T-cell (primary cell): ENCODE measurements at places on chromosomes 6 and 20. TPM values are rescaled to one million over a fixed set of nuclear protein-coding genes. Genes with fewer than 3 reads are reported as not detected.
A peak's percentile ranks its signal among the peaks of the same experiment; 100 is the strongest.

The SIRPB2 gene
- not detected for total RNA-seq

The CST9L gene
- total RNA-seq = not detected

The SUMO4 gene
- 9.9 TPM for total RNA-seq

The RAB23 gene
- total RNA-seq = 1.3 TPM

The FAM83B gene
- not detected for total RNA-seq

The LTA gene
- 19.1 TPM for total RNA-seq

The TGM3 gene
- total RNA-seq = not detected

The TXLNB gene
- 0.73 TPM for total RNA-seq

The HLA-DRB5 gene
- 9.2 TPM for total RNA-seq

The ENTPD6 gene
- total RNA-seq = 102 TPM

GRCh38 chr6:40011844-40012243, 77.6 kb upstream of the MOCS1 start:
- H3K36me3 ChIP-seq = no peaks in the 10 kb centered on the region
- no peak overlapping the region for H3K27ac ChIP-seq
- H3K27me3 ChIP-seq = no peaks in the 10 kb centered on the region
- H3K4me1 ChIP-seq = no peaks in the 10 kb centered on the region
- H3K4me3 ChIP-seq = no peak overlapping the region

- DNase-seq = no peak
- H3K36me3 ChIP-seq = no peaks in the 10 kb centered on the region
- no peak overlapping the region for H3K27ac ChIP-seq
- H3K27me3 ChIP-seq = no peaks in the 10 kb centered on the region
- no peaks in the 10 kb centered on the region for H3K4me1 ChIP-seq
Measured at GRCh38 chr6:84249724-84250123, 22.3 kb upstream of the CEP162 start.

DNA sequence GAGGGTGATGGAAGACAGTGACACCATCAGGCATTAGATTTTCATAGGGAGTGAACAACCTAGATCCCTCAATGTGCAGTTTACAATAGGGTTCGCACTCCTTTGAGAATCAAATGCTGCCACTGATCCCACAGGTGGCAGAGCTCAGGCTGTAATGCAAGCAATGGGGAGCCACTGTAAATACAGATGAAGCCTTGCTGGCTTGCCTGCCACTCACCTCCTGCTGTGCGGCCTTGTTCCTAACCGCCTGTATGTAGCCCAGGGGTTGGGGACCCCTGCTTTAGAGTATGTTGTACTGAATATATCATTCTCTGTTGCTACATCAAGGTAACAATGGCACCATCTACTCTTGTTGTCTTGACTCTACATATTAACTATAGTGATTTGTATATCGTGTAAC, 37.1 kb downstream of the TPD52L1 start:
- no peaks in the 10 kb centered on the region for H3K36me3 ChIP-seq
- no peaks in the 10 kb centered on the region for H3K4me1 ChIP-seq
- H3K27ac ChIP-seq = no peak overlapping the region

- H3K27me3 ChIP-seq = peaks cover 13% of the 10 kb centered on the region
- no peaks in the 10 kb centered on the region for H3K36me3 ChIP-seq
- H3K27ac ChIP-seq = no peak overlapping the region
- H3K4me1 ChIP-seq = no peaks in the 10 kb centered on the region
- no peak for DNase-seq
Measured at GRCh38 chr20:33145521-33145920, 22.4 kb upstream of the BPIFA2 start.

- H3K4me1 ChIP-seq = peaks cover 22% of the 10 kb centered on the region
- H3K4me3 ChIP-seq = peak overlapping the region; percentile 82
- no peaks in the 10 kb centered on the region for H3K36me3 ChIP-seq
- DNase-seq = peak; percentile 57
- peak overlapping the region; percentile 57 for H3K27ac ChIP-seq
Measured at GRCh38 chr6:107957308-107957908, 600 bp downstream of the SEC63 start.

GRCh38 chr6:24740861-24741260, 21.9 kb upstream of the C6orf62 start:
- no peak for DNase-seq
- no peaks in the 10 kb centered on the region for H3K36me3 ChIP-seq
- no peaks in the 10 kb centered on the region for H3K27me3 ChIP-seq
- no peak overlapping the region for H3K4me3 ChIP-seq
- no peaks in the 10 kb centered on the region for H3K4me1 ChIP-seq
- H3K27ac ChIP-seq = no peak overlapping the region

DNA sequence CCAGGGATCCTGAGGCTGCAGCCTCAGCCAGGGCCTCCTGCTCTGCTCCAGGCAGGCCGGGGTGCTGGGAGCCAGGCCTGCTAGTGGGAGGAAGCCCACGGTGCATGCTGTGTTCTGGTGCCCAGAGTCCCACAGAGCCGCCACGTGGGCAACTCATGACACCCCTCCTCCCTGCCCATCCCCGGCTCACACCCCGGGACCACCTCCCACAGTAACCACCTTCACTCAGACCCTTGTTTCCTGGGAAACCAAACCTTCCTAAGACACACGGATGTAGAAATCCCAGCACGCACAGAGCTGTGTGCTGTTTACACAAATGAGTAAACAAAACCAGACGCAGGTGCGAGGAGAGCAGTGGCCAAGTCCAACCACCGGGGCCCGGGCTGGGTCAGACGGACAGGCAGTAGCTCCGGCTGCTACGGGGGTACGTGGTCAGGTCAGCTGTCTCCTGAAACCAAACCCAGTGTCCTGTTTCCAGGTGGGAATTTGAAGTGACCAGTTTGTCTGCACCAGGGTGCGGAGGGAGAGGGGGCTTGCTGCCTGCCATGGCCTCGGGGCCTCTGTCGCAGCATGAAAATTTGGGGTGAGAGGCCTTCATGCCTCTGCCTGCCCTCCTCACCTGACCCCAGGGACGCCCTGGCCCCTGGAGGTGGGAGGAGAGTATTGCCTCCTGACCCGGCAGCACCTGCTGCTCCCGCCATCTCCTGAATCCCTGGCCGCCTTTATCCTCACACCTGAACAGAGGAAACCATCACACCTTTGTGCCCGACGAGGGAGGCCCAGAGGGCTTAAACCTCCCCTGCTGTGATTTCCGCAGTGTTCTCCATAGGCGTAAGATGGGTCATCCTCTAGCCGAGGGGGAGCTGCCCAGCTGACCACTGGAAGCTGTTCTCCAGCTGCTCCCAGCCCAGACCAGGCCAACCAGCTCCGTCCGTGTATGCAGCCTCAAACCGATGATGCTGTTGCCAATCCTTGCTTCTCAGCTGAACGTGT, 52.0 kb upstream of the SMOC2 start:
- no peak for DNase-seq
- no peak overlapping the region for H3K4me3 ChIP-seq
- peaks cover 17% of the 10 kb centered on the region for H3K27me3 ChIP-seq
- no peaks in the 10 kb centered on the region for H3K4me1 ChIP-seq

DNA sequence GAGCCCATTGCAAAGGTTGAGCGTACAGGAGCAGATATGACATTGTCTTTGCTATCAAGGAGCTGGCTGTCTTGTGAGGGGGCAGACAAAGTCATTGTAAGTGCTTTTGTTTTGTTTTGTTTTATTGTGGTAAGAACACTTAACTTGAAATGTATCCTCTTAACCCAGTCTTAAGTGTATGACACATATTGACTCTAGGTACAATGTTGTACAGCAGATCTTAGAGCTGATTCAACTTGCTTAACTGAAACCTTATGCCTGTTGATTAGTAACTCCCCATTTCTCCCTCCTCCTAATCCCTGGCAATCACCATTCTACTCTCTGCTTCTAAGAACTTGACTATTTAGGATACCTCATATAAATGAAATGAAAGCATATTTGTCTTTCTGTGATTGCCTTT, 429.0 kb downstream of the BMP2 start:
- no peak for DNase-seq
- H3K27me3 ChIP-seq = no peaks in the 10 kb centered on the region

- H3K27me3 ChIP-seq = peaks cover 20% of the 10 kb centered on the region
- no peak overlapping the region for H3K27ac ChIP-seq
- no peaks in the 10 kb centered on the region for H3K4me1 ChIP-seq
- H3K36me3 ChIP-seq = no peaks in the 10 kb centered on the region
- no peak for DNase-seq
Measured at GRCh38 chr6:31035862-31036497, 25.7 kb downstream of the MUC22 start.

GRCh38 chr20:58706150-58706892, 13.7 kb downstream of the NPEPL1 start:
- H3K4me1 ChIP-seq = no peaks in the 10 kb centered on the region
- DNase-seq = no peak
- H3K27ac ChIP-seq = no peak overlapping the region
- H3K36me3 ChIP-seq = peaks cover 26% of the 10 kb centered on the region
- no peak overlapping the region for H3K4me3 ChIP-seq
- no peaks in the 10 kb centered on the region for H3K27me3 ChIP-seq

GRCh38 chr20:52490711-52491430, 299.3 kb upstream of the ZFP64 start:
- no peak for DNase-seq
- H3K36me3 ChIP-seq = no peaks in the 10 kb centered on the region
- H3K27me3 ChIP-seq = no peaks in the 10 kb centered on the region
- no peak overlapping the region for H3K4me3 ChIP-seq

GRCh38 chr20:6053064-6053775, 640 bp downstream of the LRRN4 start:
- no peak for DNase-seq
- peak overlapping the region; percentile 36 for H3K4me3 ChIP-seq
- H3K36me3 ChIP-seq = no peaks in the 10 kb centered on the region
- H3K27ac ChIP-seq = no peak overlapping the region
- peaks cover 12% of the 10 kb centered on the region for H3K27me3 ChIP-seq

GRCh38 chr6:30727920-30728553, 7.9 kb downstream of the TUBB start:
- no peak overlapping the region for H3K4me3 ChIP-seq
- H3K36me3 ChIP-seq = peaks cover 5% of the 10 kb centered on the region
- H3K27me3 ChIP-seq = no peaks in the 10 kb centered on the region
- H3K4me1 ChIP-seq = peaks cover 4% of the 10 kb centered on the region
- no peak overlapping the region for H3K27ac ChIP-seq

DNA sequence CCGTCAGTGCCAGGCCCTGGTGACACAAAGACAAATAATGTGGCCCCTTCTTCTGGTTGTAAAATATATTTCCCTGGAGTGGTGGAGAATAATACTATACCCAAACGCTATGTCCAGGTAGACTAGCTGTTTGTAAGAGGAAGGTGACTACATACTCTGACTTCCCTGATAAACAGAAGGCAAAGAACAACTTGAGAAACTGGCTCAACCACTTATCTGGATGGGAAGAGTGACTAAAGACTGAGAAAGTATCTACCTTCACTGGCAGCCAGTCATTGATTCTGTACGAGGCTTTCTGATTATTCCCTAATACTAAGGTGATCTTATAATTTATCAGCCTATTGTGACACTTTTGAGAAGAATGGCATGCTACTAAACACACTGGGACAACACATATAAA, 569.7 kb downstream of the EPHA7 start:
- H3K27me3 ChIP-seq = no peaks in the 10 kb centered on the region
- no peak overlapping the region for H3K4me3 ChIP-seq
- no peak overlapping the region for H3K27ac ChIP-seq
- DNase-seq = no peak
- no peaks in the 10 kb centered on the region for H3K36me3 ChIP-seq
- H3K4me1 ChIP-seq = no peaks in the 10 kb centered on the region

DNA sequence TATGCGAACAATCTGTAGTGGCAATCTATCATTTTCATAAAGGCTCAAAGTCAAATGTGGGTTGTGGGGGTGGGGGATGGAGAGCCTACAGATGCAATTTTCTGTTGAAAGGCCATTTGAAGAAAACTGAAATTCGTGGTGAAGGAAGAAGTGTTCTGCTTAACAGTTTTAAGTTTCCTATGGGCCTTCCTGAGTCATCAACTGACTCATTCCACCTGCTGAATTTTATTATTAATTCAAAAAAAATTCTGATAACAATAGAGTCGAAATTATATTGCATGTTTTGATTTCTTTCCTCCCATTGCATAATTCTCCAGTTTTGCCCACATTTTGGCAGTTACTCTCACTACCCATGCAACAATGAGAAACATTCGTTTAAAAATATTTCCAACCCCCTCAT, 622.3 kb upstream of the ARID1B start:
- no peak overlapping the region for H3K4me3 ChIP-seq
- H3K27ac ChIP-seq = no peak overlapping the region
- no peaks in the 10 kb centered on the region for H3K4me1 ChIP-seq
- H3K27me3 ChIP-seq = no peaks in the 10 kb centered on the region
- H3K36me3 ChIP-seq = no peaks in the 10 kb centered on the region

GRCh38 chr20:45948261-45948733, 13.8 kb downstream of the PCIF1 start:
- H3K4me3 ChIP-seq = no peak overlapping the region
- H3K36me3 ChIP-seq = peaks cover 97% of the 10 kb centered on the region
- no peaks in the 10 kb centered on the region for H3K27me3 ChIP-seq
- no peak for DNase-seq
- no peak overlapping the region for H3K27ac ChIP-seq
- peaks cover 44% of the 10 kb centered on the region for H3K4me1 ChIP-seq

GRCh38 chr20:44425923-44426322, 49.8 kb upstream of the TTPAL start:
- H3K4me3 ChIP-seq = no peak overlapping the region
- H3K4me1 ChIP-seq = no peaks in the 10 kb centered on the region
- no peak overlapping the region for H3K27ac ChIP-seq
- H3K36me3 ChIP-seq = no peaks in the 10 kb centered on the region
- no peak for DNase-seq

DNA sequence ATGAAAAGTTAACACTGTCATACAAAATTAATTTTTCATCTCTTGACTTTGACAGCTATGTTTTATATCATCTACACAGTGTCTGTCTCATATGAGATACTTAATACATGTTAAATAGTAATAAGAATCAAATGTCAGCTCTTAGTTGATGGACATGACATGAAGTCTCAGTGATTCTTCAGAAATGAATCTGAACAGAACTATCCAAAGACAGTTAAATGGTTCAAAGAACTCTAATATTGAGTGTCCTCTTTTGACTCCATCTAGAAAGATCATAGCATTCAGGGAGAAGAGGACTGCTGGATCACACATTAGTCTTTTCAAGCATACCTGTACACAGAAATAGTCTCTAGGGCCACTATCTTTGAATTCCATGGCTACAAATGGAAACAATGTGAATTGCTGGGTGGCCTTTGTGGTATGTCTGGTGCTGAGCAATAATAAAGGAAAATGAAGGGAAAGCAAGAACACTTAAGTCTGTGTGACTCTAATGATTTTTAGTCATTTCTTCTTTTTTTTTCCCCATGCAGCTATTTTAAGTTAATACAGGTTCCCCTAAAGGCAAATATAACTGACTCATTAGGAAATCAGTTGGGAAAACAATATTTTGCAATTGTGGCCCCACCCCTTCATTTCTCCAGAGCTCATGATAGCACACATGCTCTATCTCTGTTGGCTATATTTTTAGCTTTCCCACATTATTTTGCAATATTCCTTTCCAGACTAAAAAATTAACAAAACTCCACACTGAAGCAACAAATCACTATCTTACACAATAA, 367.5 kb downstream of the GRIK2 start:
- H3K4me1 ChIP-seq = no peaks in the 10 kb centered on the region
- H3K27me3 ChIP-seq = no peaks in the 10 kb centered on the region
- no peaks in the 10 kb centered on the region for H3K36me3 ChIP-seq
- no peak for DNase-seq
- H3K4me3 ChIP-seq = no peak overlapping the region

GRCh38 chr20:25389401-25389857, 1.2 kb downstream of the ABHD12 start:
- H3K4me3 ChIP-seq = peak overlapping the region; percentile 71
- no peaks in the 10 kb centered on the region for H3K27me3 ChIP-seq
- DNase-seq = no peak
- no peaks in the 10 kb centered on the region for H3K36me3 ChIP-seq
